ENCODE measurements at places on chromosomes 1 and 21.

DNA sequence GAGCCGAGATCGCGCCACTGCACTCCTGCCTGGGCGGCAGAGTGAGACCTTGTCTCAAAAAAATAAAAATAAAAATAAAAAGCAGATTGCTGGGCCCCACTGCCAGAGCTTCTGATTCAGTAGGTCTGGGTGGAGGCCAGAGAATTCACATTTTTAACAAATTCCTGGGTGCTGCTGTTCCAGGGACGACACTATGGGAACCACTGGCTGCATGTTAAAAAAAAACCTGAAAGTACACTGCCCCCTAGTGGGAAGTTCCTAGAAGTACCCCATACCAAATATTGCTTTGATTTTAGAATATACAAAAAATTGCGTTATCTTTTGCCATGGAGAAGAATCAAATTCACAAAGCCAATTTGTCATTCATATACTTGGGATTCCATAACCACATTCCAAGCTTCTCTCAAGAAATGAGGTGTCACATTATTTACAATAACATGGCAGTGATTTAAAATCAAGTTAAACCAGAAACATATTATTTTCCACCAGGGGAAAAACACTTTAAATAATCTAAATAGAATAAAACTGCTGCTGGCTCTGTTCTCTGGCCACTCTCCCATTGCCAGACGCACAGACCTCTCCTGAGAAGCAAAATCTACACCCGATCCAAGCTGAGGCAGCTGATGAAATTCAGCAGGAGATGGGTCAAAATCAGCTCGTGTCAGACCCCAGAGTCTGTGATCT lies 27.4 kb downstream of the SYF2 start:
- peak; percentile 49 for DNase-seq

DNA sequence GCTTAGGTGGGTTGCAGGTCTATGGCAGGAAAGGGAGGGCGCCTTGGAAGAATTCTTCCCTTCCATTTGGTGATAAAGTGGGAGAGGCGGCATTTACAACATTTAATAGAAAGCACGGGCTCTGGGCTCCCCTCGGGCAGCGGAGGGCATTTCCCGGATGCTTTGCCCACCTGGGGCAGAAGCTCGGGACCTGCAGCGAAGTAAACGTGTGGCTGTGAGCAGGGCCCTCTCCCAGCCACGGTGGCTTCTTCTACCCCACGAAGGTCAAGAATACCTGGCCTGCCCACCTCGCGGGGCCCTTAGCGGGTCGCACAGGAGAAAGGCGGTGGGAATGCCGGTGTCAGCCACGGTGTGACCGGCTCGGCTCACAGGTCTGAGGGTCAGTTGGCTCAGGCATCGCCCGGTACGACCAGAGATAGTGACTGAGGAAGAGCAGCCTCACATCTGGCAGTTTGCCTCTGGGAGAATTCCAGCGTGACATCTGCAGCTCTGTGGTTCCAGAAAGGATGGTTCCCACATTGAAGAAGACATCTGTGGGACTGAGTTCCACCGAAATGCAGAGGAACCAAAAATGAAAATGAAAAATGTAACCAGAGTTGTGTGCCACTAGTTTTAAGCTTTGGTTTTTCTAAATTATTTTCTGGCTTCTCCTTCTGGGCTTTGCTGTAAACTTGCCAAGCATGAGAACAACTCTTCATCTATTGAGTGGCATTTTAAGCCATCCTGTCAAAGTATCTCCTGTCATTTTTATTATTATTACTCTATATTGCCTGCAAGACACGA lies 720 bp upstream of the F3 start:
- DNase-seq = peak; percentile 42

GRCh38 chr1:10941891-10942541 lies 70.4 kb upstream of the TARDBP start:
- DNase-seq = no peak

DNA sequence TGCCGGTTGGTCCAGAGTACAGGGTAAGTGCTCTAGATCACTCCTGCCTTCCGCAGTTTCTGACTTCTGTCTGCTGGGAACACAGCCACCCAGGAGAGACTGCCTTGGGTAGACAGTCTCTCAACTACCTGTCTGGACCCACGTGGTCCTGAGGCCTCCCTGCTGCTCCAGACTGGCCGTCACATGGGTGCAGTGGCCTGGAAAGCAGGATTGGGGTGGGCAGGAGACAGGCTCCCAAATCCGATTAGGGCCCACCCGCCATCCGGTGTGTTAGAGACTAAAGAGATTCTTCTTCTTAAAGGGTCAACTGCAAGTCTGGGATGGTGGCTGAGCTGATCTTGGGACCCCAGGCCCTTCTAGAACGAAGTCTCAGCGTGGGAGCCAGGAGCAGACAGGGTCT lies 105.5 kb downstream of the EBNA1BP2 start:
- DNase-seq = no peak

GRCh38 chr1:173411835-173412742 lies 65.0 kb upstream of the PRDX6 start:
- no peak for DNase-seq

DNA sequence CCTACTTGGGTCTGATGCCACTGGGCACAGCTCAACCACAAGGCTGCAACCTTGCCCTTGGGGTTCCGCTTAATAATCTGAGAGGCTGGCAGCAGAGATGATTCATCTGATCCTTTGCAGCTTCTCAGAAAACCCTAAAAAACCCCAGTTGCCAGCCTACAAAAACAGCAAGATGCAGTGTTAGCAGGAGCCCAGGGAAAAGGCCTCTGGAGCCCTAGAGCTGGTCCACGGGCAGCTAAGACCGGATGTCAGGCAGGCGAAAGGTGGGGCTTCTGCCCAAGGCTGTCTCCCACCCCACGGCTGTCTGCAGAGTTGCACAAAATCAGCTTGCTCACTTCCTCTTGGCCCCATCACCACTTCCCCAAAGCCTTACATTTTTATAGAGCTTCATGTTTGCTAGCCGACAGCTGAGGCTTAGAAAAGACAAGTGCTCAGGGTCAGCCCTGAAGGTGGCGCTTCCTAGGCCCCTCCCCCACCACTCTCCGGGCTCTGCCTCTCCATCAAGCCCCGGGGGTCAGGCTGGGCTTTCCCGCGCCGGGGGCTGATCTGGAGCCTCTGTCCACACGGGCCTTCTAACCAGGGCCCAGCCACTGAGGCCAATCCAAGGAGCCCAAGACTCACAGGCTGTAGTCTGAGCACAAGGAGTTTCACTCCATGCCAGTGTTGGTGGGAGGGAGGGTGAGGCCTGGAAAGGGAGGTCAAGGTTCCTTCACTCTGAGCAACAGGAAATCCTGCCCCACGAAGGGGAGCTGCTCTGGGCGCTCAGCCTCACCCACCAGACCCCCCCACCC lies 4.2 kb upstream of the ADORA3 start:
- peak; percentile 74 for DNase-seq

- peak; percentile 48 for DNase-seq
These were observed 59.5 kb upstream of the LAPTM5 start for GRCh38 chr1:30817077-30817438.

DNA sequence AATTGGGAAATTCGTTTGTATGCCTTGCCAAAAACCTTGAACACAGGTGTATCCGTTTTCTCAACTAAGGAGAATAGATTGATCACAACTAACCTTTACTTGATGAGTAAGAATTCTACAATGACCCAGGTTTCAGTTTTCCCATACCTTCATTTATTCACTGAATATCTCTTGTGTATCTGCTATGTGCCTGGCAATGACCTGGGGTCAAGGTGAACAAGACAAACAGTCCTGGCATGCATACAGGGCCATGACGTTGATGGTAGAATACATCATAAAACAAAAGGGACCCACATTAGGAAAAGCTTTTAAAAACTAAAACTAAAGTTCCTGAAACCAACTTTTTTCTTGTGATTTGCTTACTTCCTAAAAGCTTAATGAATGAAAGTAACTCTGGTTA lies 32.1 kb upstream of the EXOSC10 start:
- no peak for DNase-seq

GRCh38 chr1:13706046-13706445 lies 6.1 kb downstream of the PRDM2 start:
- no peak for DNase-seq

DNA sequence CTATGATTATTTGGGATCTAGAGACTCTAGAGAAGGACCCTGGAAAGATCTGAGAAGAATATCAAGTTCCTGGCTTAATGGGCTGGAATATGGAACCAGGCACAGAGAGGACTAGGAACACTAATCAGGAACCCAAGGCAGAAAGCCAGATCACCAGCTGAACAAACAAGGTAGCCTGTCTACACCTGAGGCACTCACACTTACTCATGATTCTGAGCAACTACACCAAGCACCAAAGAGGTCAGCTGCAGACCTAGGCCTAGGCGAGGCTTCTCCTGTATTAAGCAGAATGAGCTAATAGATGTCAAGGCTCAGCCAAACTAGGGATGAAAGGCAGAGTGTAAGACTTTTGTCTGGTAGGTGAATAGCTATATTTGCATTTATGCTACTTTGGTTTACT lies 368.1 kb downstream of the LTN1 start:
- no peak for DNase-seq

DNA sequence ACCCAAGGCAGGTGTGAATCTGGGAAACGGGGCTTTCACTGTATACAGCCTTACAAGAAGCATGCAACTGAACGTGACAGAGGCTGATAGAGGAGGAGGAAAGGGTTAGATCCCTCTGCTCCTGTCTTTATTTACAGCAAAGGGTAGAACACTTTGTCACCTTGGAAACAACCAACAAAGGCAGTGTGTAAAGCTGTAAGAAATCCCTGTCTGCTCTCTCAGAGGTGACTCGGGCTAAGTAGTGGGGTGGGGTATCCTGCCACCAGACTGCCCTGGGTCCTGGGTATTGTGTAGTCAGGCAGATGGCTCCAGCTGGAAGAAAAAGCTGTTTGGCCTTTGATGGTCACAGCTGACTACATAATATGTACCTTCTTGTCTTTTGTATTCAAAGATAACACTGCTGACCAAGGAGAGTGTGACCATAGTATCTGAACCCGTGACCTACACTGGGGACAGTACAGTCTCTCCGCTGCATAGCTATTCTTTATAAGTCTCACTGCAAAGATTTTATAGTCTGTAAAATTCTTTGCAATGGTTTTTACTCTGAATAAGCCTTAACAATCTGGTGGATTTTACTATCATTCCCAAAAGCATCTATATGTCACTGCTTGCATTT lies 22.1 kb upstream of the POU2F1 start:
- no peak for DNase-seq
